Non-pigmented ciliary epithelial cell (primary cell): ENCODE measurements at places on chromosomes 7 and 10.

DNA sequence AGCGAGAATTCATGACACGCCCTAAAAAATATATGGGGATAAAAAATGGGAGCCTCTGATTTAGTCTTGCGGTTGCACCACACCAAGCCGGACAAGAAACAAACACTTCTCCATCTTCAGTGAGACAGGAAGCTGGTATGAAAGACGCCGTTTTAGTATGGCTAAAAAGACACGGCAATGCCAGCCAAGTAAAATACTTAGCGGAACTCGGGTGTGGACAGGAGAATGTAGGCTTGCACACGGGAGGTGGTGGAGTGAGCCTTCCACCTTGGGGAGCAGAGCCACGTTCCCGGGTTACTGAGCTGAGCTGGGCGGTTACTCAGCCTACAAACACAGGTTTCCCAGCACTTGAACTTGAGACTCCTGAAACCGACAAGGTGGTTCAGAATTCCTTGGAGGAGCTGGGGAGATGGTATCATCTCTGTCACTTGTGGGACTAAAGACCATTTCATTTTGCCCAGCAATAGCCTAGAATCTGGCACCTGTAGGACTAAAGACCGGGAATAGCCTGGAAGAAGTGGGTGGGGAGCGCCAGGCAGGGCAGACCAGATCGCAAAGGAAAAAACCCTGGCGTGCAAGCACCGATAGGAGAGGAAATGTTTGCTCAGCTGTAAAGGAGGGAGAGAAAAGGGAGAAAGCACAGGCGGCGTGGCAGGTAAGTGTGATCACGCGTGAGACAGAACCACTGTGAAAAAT is 34.8 kb upstream of the SEPHS1 start:
- no peak for DNase-seq

- DNase-seq, result no peak
These were observed 37.1 kb upstream of the SLF2 start for GRCh38 chr10:100875484-100876166.

DNA sequence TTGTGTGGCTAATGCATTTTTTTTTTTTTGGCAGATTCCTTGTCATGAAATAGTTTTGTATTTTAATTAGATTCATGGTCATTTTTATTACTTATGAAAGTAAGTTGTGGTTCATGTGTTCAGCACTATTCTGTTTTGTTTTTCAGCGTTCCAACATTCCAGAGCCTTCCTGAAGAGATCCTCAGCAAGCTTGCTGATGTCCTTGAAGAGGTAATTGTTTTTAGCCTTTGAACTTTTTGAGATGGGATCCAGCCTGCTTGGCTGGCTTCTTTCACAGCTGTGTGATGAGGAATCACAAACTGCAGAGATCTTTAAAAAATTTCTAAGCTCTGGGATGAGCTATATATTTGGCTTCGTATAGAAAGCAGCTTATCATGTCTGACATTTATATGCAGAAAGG is 208.0 kb upstream of the CSTF2T start:
- DNase-seq, result no peak

DNA sequence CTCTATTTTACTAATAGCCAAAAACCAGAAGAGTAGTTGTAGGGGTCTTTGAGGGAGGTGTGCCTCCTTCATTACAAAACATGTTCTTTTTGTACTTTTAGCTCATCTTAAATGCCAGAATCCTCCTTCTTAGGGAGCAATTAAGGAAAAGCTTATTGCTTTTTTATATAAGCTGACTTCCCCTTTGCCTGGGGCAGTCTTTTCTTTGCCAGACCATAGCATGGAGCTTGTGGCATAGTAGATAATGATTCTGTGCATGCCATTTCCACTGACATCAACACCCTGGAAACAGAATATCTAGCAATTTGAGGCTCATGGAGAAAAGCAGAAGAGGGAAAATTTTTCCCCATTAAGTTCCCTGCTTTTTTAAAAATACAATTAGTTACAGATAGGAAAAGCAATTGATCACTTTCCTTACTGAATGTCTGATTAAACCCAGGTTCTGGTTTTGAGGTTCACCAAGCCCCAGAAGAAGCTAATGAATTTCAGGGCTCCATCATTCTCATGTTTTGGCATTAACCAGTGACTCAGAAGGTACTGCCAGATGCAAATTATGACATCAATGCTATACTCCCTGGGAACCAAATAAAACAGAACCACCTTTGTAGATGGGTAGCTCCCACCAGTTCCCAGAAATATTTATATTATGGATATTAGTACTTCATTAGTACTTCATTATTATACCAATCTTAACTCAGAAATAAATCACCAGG is 410.6 kb downstream of the KCNMA1 start:
- no peak for DNase-seq

DNA sequence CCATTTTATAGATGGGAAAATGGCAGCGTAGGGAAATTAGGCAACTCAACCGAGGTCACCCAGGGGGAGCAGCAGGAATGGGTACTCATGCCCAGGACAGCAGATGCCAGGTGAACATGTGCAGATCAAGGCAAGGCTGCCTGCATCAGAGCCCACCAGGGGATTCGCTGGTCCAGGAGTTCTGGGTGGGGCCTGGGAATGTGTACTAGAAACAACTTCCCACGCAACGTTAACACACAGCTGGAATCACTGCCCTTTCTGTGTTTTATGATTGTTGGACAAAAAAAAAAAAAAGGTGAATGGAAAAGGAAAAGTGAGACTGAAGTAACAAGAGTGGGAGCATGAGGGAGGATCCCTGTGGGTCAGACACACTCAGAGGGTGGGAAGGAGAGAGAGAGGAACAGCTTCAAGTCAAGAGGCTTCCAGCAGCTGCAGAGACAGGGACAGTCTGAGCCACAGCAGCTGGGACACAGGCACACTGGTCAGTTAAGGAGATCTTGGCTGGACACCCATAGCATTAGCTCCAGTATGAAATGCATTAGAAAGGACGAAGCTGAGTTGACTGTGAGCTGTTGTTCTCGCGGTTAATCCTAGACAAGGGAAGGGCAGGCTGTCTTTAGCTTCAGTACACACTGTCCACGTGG is 187.9 kb upstream of the INHBA start:
- no peak for DNase-seq

DNA sequence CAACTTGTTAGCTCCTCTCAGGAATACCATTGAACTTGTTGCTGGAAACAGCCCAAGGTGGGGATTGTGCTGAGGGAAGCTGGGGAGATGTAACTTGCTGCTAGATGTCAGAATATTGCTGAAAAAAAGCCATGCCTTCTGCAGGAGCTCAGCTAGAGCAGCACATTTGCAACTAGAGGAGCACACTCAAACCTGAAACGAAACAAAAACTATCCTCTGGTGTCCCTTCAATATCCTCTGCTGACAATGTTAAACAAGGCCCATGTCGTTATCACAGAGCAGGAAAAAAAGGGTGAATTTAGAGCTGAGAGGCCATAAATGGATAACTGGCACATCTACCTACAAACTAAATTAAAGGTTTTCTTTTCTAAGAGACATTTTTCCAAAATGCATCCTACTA is 53.7 kb upstream of the MACC1 start:
- no peak for DNase-seq

- no peak for DNase-seq
These were observed 51.3 kb downstream of the HIPK2 start for GRCh38 chr7:139726485-139726869.

DNA sequence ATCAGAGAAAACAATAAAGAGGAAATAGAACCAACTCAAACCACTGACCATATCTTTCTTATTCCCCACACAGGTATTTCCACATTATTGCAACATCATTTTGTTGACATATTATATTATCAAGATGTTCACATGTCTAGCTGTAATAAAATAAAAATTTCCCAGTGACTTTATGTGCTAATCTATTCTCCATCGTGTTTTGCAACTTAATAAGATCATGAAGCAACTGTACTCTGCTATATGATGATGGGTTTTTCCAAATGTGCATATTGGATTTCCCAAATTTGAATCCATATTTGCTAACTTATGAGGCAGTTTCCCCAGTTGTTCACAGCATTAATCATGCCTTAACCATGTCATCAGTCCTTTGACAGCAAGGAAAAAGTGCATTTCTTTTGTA is 127.8 kb downstream of the ITGB8 start:
- DNase-seq, result no peak

DNA sequence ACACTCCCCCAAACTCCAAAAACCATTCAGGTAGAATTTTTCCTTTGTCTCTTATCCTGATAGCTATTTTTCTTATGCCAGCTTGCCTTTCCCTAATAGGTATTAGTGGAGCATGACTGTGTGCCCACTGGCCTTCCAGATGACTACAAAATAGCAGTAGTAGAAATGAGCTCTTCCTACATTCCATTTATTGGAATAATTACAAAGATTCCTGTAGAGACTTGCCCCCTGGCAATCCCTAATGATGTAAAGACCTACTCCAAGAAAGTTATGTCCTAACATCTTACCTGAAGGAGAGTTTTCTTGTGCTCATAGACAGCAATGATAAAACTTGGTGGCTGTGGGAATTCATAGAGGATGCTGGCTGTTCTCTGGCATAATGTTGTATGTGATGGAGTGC is 501.8 kb downstream of the GATA3 start:
- DNase-seq, result no peak

- no peak for DNase-seq
These were observed 90.1 kb downstream of the PCDH15 start for GRCh38 chr10:54710918-54711317.
